ENCODE measurements at places on chromosomes 4 and X. TPM values are rescaled to one million over a fixed set of nuclear protein-coding genes. Genes with fewer than 3 reads are reported as not detected.

- DNase-seq, result no peak
These were observed 208.5 kb downstream of the MAD2L1 start for GRCh38 chr4:119858176-119858575.

DNA sequence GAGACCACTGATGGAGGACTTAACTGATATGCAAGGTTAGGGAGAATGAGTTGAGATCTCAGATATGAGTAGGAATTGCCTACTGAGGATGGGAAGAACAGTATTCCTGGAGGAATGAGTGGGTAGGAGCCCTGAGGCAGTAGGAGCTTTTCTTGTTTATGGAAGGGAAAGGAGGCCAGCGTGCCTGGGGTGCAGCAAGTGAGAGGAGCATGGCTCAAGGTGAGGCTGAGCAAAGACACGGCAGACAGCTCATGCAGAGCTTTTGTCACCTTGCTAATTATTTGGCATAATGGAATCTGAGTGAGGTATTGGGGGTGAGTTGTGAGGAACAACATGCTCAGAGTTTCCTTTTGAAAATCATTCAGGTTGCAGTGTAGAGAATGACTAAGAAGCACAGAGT, 65.3 kb upstream of the IBSP start:
- no peak for DNase-seq

SPOCK3 gene
- not detected for total RNA-seq

REELD1 gene
- 0.98 TPM for total RNA-seq

All from breast epithelium (tissue), 4 donors.